Chondrocyte (in vitro differentiated cells): ENCODE measurements at places on chromosomes 5 and 9.

- peak; percentile 74 for DNase-seq
Measured at GRCh38 chr5:179275941-179276837, 69.1 kb downstream of the ADAMTS2 start.

- DNase-seq = no peak
Measured at GRCh38 chr9:99931155-99931840, 24.8 kb downstream of the STX17 start.

DNA sequence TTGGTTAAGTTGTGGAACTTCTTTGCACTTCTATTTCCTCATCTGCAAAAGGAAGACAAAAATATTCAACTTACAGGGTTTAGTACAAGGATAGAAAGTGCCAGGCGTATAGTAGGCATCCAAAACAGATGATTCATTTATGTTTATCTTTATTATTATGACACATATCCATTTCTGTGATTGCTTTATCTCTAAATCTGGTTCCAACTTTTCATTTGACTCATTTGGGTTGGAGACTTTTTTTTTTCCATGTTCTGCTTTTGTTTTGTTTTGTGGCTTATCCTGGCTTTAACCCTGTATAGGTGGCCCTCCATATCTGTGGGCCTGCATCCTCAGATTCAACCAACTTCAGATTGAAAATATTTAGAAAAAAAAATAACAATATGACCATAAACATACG lies 186.7 kb upstream of the SLC24A2 start:
- DNase-seq = no peak

DNA sequence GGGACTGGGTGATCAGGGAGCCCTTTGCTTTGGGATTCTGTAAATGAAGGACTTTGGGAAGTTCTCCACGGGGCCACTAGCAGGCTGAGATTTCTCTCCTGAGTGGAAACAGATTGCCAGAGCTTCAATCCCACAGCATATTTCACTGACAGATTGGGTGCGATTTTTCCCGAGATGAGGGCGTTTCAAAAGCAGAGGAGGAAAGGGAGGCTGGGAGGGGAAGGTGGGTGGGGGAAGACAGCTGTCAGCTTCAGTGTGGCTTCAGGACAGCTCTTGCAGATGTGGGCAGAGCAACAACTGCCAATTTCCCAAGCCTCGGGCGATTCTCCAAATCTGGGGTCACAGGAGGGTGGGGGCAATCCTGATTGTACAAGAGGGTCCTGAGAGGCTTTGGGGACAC lies 258.5 kb upstream of the ADRA1B start:
- DNase-seq = no peak

- no peak for DNase-seq
Measured at GRCh38 chr5:89255845-89256463, 373.0 kb upstream of the MEF2C start.

- DNase-seq = no peak
Measured at GRCh38 chr5:109053995-109054417, 306.3 kb downstream of the FER start.

- DNase-seq = no peak
Measured at GRCh38 chr5:16886366-16886736, 49.7 kb downstream of the MYO10 start.

DNA sequence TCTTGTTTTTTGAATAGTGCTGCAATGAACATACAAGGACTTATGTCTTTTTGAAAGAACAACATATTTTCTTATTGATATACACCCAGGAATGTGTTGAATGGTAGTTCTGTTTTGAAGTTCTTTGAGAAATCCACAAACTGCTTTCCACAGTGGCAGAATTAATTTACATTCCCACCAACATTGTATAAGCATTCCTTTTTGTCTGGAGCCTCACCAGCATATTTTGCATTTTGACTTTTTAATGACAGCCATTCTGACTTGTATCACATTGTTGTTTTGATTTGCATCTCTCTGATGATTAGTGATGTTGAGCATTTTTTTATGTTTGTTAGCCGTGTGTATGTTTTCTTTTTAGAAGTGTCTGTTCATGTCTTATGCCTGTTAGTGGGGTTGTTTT lies 524.9 kb downstream of the SEMA5A start:
- no peak for DNase-seq

- no peak for DNase-seq
Measured at GRCh38 chr5:12274236-12274635, 370.0 kb upstream of the CTNND2 start.

DNA sequence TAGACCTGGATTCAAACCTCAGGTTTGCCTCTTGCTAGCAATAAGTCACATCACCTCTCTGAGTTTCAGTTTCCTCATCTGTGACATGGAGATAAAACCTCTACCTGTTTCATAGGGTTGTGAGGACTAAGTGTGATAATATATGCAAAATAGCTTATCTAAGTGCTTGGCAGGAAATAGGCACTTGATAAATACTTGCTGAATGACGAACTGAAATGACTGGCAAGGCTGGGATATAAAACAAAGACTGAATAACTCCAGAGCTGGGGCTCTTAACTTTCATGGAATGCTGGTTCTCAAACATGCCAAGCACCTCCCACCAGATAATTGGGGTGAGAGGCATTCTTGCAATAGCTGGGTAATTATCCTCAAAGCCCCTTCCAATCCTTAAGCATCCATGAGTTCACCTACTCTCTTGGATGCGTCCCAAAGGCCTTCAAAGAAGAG lies 87.6 kb downstream of the ADRB2 start:
- DNase-seq = no peak

- no peak for DNase-seq
Measured at GRCh38 chr9:130189840-130190239, 17.6 kb downstream of the NCS1 start.

DNA sequence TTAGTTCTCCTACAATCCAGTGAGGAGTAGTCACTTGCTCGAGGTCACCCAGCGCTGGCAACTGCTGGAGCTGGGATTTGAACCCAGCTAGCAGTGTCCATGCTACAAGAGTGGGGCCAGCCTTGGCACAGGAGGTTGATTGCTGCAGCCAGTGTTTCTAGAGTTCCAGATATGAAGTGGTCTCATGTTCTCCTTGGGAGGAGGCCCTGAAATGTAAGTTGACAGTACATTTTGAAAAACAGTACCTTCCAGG lies 802 bp downstream of the CCDC107 start:
- DNase-seq = no peak

DNA sequence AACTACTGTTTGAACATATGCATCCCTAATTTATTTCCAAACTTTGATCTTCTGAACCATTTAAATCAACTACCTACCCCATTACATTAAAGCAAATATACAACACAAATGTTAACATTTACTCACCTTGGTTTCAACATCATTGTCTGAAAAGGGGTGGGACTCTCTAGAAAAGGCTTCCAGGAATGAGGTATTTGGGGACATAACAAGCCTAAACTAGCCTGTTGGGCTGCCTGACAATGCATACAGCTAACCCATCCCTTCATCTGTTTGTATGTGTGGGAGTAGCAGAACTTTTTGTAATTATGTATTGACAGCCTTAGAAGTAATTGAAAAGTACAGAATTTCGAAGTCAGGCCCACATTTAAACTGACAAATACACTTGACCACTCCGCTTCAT lies 2225.9 kb upstream of the C9orf72 start:
- no peak for DNase-seq

GRCh38 chr5:172679628-172680212 lies 38.7 kb downstream of the NEURL1B start:
- DNase-seq = no peak

GRCh38 chr5:62460578-62460983 lies 48.0 kb downstream of the IPO11 start:
- DNase-seq = no peak

GRCh38 chr5:118249386-118249785 lies 739.0 kb downstream of the DTWD2 start:
- DNase-seq = no peak

- DNase-seq = no peak
Measured at GRCh38 chr9:94773655-94774054, 47.2 kb downstream of the AOPEP start.
